ENCODE measurements at places on chromosomes 1 and 21.
A peak's percentile ranks its signal among the peaks of the same experiment; 100 is the strongest.

DNA sequence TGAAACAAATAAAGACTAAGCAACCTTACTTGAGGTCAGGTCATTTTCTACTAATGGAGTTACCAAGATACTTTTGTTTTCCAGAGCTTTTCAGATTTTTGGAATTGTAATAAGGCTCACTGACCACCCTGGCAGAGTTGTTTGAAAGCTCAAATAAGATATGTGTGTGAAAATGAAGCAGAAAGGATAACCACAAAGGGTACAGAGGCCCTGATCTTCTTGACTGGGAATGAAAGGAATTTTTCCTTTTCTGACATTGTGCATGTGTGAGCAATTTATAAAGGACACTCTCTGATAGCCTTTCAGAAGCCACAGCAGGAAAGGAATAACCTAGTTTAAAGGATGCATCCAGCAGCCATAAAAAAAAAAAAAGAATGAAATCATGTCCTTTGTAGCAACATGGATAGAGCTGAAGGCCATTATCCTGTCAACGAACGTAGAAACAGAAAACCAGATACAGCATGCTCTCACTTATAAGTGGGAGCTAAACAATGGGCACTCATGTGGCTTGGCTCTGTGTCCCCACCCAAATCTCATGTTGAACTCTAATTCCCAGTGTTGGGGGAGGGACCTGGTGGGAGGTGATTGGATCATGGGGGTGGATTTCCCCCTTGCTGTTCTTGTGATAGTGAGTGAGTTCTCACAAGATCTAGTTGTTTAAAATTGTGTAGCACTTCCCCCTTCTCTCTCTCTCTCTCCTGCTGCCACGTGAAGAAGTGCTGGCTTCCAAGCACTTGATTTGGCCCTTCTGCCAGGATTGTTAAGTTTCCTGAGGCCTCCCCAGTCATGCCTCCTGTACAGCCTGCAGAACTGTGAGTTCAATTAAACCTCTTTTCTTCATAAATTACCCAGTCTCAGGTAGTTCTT, 3.1 kb upstream of the SRP9 start:
- no peaks in the 10 kb centered on the region for H3K36me3 ChIP-seq
- no peak for DNase-seq
- no peak overlapping the region for H3K27ac ChIP-seq
- H3K4me3 ChIP-seq: no peak overlapping the region
- H3K27me3 ChIP-seq: no peaks in the 10 kb centered on the region
- H3K4me1 ChIP-seq: peaks cover 61% of the 10 kb centered on the region

DNA sequence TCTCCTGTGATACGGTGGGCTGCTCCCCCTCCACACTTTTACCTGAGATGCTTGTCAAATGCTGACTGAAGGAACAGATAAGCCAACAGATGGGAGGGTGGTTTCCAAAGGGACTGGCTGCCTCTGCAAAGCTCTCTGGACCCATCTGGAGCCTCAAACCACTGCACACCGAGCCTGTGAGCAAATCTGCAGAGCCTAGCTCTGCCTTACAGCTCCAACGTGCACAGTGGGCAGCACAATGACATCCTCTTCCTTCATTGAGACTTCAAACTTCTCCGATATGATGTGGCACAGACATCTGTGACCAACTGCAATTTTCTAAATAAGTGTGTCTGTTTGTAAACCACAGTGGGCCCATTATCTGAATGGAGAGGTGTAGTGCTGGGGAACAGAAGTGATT, 26.2 kb upstream of the KNCN start:
- peaks cover 6% of the 10 kb centered on the region for H3K36me3 ChIP-seq
- H3K27me3 ChIP-seq: no peaks in the 10 kb centered on the region
- H3K27ac ChIP-seq: no peak overlapping the region
- H3K4me1 ChIP-seq: peaks cover 15% of the 10 kb centered on the region
- no peak overlapping the region for H3K4me3 ChIP-seq

GRCh38 chr1:112935461-112936111, 20.4 kb downstream of the SLC16A1 start:
- H3K4me3 ChIP-seq: no peak overlapping the region
- H3K27me3 ChIP-seq: no peaks in the 10 kb centered on the region
- H3K36me3 ChIP-seq: no peaks in the 10 kb centered on the region
- peaks cover 28% of the 10 kb centered on the region for H3K4me1 ChIP-seq
- DNase-seq: no peak
- no peak overlapping the region for H3K27ac ChIP-seq

- H3K27ac ChIP-seq: peak overlapping the region; percentile 97
- H3K4me3 ChIP-seq: peak overlapping the region; percentile 94
- peaks cover 9% of the 10 kb centered on the region for H3K36me3 ChIP-seq
- no peaks in the 10 kb centered on the region for H3K27me3 ChIP-seq
- H3K4me1 ChIP-seq: no peaks in the 10 kb centered on the region
- no peak for DNase-seq
Measured at GRCh38 chr1:150876119-150876454, 312 bp downstream of the ARNT start.

DNA sequence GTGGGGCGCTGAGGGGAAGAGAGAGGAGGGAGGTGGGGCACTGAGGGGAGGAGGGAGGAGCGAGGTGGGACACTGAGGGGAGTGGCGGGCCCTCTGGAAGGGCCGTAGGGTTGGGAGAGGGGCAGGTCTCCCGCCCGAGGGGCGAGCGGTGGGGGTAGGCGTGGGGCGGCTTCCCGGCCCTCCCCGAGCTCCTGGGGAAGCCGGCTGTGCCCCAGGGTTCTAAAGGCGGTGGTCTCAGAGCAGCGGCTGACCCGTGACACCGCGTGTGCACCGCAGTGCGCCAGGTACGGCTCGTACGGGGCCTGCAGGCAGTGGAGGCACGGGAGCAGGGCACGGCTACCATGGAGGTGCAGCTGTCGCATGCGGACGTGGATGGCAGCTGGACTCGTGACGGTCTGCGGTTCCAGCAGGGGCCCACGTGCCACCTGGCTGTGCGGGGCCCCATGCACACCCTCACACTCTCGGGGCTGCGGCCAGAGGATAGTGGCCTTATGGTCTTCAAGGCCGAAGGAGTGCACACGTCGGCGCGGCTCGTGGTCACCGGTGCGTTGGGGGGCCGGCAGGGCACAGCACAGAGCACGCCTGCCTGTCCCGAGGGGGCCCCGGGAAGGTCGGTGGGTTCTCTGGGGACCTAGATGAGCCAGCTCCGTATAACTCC, 68.5 kb downstream of the OBSCN start:
- DNase-seq: no peak
- H3K36me3 ChIP-seq: peaks cover 95% of the 10 kb centered on the region
- no peaks in the 10 kb centered on the region for H3K27me3 ChIP-seq
- peak overlapping the region; percentile 6 for H3K27ac ChIP-seq

Data from heart left ventricle (tissue), 16 donors.